ENCODE measurements at places on chromosomes 5 and 9.

DNA sequence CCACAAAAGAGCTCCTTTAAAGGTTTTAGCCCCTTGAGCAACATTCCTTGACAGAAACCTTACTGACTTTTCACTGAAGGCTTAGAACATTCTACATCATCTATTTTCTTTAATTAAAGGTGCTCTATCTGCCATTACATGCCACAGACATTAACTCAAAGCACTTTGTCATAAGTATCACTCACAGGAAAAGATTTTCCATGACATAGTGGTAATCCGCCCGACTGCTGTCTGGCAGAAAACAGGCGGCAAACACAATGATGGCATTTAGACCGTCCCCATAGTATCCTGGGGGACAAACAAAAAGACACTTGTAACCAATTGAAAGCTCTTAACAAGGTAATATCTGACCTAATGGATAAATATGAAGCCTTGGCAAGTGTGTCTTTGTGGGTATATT, 126.2 kb upstream of the PCA3 start:
- no peak for DNase-seq

GRCh38 chr9:98989036-98990000, 45.6 kb downstream of the COL15A1 start:
- no peak for DNase-seq

- DNase-seq, result no peak
Measured at GRCh38 chr5:171521219-171521633, 101.8 kb downstream of the FGF18 start.

GRCh38 chr5:179895861-179896260, 11.8 kb downstream of the TBC1D9B start:
- DNase-seq, result no peak

DNA sequence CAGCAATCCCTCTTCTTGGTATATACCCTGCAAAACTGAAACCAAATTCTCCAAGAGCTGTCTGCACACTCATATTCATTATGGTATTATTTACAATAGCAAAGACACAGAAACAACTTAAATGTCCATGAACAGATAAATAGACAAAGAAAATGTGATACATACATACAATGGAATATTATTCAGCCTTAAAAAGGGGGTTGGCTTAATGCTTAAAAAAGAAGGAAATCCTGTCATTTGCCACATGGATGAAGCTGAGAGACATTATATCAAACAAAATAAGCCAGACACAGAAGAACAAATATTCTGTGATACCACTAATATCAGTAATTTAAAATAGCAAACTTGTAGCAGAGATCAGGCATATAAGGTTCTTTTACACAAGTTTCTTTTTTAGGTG, 46.5 kb upstream of the GAS1 start:
- DNase-seq, result no peak

DNA sequence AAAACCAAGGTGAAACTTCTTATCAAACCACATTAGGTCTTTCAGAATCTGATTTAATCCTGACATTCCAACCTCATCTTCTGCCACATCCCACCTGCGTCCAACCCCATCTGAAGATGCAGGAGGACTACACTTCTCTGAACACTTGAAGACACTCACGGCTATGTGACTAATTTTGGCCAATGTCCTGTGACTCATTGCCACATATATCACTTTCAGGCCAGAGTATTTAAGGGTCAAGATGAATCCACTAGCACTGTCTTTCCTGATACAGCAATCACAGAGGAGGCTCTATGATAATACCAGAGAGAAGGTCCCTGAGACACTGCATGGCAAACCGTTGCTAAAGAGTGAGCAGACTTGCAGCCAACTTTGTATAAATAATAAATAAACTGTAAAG, 323.4 kb downstream of the NR2F1-AS1 start:
- DNase-seq, result no peak

GRCh38 chr5:154265197-154265773, 74.8 kb downstream of the GALNT10 start:
- no peak for DNase-seq

- no peak for DNase-seq
Measured at GRCh38 chr5:157245476-157245875, 20.4 kb upstream of the CYFIP2 start.

DNA sequence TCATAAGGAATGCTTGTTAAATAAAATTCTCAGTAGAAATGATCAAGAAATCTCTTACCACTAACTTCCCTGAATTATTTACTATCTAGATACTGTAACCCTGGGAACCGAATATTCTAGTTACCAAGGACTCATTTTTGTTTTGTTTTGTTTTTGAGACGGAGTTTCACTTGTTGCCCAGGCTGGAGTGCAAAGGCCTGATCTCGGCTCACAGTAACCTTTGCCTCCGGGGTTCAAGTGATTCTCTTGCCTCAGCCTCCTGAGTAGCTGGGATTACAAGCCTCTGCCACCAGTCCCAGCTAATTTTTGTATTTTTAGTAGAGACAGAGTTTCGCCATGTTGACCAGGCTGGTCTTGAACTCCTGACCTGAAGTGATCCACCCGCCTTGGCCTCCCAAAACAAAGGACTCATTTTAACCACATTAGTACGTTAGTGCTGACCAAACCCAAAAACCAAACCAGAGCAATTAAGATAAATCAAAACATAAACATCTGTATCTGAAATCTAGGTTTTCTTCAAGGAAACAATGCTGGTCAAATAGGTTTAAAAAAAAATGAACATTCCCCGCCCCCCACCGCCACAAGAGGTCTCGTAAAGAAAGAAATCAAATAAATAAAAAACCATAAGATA, 3.7 kb downstream of the TXN start:
- no peak for DNase-seq

GRCh38 chr5:108321341-108321740, 60.6 kb downstream of the FBXL17 start:
- DNase-seq, result no peak

DNA sequence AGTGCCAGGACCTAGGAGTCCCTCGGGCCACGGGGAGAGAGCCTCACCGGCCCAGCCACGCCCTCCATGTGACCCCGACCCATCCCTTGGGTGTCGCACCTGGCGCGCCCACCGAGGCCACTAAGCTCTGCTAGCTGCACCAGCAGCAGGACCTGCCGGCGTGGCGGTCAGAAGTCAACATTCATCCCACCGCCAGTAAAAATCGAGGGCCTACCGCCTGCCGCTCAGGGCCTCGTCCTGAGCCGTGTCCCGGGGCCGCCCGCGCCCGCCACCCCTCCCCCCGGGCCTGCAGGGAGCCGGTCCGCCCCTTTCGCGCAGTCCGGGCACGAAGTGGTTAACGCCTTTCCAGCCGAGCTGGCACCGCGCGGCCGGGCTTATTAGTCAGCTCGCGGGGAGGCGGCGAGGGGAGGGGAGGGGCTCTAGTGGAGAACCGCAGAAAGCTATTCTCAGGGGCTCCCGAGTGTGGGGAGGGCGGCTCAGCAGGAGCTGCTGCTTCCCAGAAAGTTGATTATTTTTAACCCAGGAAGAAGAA, 124.4 kb downstream of the C9orf50 start:
- no peak for DNase-seq

DNA sequence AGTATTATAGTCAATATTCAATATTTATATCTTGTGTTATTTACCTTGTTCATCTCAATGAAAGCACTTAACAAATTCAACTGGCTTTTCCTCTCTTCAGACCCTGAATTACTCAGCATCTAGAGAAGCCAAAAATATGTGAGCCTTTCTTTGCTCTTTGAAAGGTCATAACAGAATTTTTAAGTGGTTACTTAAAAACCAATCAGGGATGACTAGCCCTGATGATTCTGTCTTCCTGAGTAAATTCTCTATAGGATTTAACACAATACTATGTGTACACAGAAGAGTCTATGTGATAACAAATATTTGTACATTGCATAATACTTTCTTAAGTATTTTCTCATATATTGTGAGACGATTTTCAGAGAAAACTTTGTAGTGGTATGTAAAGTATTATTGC, 546.3 kb downstream of the MAT2B start:
- DNase-seq, result no peak

- no peak for DNase-seq
Measured at GRCh38 chr5:151642472-151643140, 44.1 kb downstream of the SPARC start.

- no peak for DNase-seq
Measured at GRCh38 chr5:68140763-68141162, 74.8 kb upstream of the PIK3R1 start.

- no peak for DNase-seq
Measured at GRCh38 chr9:108953983-108954574, 19.9 kb downstream of the ABITRAM start.

DNA sequence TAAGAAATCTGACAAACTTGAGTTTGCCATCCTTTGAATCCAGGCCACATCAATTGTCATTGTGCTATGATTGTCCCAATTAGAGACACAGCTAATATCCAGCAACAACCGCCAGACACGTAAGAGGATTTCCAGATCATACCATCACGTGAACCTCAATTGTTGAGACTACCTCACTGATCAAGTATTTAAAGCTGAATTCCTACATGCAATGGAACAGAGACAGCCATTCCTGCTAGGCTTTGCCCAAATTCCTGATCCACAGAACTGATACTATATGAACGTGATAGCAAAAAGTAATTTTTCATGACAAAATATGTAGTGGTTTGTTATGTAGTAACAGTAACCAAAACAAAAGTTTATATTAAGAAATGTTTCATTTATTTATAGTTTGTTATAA, 657.7 kb downstream of the PRR16 start:
- DNase-seq, result no peak

DNA sequence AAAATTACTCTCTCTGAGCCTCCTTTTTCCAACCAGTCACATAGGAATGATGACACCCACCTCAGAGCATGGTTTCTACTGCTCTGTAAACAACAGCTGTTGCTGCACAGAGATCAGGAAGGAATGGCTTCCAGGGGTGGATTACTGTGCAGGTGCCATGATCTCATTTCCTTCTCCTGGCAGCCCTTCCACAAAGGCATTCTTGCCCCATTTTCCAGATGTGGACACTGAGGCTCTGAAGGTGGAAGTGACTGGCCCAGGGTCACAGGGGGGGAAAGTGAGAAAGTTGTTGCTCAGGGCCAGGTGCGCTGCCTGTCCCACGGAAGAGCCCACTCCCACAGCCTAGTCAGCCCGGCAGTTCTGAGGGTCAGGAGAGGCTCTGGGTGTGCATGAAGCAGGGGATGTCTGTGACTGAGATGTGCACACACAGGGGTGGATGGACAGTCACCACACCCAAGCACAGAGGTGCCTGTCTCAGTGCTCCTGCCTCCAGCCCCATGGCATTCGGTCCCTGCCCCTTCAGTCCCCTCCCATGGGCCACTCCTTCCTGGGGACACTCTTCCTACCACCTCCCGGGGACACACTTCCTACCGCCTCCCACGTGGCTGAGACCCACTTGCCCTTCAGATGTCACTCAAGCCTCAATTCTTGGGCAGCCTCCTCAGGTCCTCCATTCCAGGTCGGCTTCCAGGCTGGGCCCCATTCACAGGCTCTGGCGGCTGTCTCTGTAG, 17.0 kb downstream of the FGFR4 start:
- DNase-seq, result no peak

DNA sequence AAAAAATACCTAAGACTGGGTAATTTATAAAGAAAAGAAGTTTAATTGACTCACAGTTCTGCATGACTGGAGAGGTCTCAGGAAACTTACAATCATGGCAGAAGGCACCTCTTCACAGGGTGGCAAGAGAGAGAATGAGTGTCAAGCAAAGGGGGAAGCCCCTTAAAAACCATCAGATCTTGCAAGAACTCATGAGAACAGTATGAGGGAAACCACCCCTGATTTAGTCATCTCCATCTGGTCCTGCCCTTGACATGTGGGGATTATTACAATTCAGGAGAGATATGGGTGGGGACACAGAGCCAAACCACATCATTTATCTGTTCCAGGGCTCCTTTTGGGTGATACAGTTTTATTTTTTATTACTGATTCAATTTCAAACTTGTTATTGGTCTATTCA, 23.2 kb upstream of the ADAMTS16 start:
- no peak for DNase-seq

- DNase-seq, result no peak
Measured at GRCh38 chr5:65102976-65103711, 334.4 kb downstream of the CWC27 start.

DNA sequence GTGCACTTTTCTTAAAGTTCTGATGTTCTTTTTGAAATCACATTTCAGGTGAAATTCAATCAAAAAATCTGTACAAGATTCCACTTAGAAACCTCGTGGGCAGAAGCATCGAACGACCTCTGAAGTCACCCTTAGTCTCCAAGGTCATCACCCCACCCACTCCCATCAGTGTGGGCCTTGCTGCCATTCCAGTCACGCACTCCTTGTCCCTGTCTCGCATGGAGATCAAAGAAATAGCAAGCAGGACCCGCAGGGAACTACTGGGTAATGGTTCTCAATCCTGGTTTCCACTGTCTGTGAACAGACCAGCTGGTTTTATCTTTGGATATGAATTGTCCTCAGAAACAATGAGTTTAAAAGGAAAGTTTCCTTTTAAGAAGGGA, 8.1 kb upstream of the SLC2A8 start:
- DNase-seq, result no peak

DNA sequence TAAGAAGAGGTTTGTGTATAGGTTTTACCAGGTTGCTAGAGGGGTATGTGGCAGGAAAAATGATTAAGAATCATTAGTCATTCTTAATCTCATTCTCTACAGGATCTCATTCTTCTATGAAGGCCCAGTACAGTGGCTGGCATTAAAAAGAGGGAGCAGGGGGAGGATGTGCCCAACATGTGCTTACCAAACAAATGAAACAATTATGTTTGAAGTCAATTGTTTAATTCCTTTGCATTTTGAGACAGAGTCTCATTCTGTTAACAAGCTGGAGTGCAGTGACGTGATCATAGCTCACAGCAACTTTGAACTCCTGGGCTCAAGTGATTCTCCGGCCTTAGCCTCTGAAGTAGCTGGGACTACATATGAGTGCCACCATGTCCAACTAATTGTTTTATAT, 23.0 kb downstream of the FNIP1 start:
- no peak for DNase-seq

All from SIG-M5 (cell line).